ENCODE measurements at places on chromosomes 12 and 14.

DNA sequence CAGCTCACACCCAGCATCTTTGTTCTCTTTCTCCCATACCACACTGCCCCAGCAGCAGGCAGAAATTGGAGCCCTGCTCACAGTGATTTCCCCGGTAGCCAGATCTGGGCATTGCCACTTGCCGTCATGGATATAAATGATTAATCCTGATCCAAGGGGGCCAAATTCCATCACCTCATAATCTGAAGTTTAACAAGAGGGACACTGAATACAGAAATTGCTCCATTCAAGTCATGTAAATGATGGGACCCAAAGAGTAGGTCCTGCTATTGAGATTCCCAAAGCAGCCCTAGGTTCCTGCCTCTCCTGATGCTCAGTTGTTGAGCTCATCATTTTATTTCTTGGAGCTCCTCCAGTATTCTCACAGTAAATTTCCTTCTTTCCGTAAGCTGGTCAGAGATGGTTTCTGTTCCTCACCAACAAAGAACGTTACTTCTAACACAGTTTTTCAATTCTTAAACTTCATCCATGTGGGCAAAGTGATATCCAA lies 11.7 kb downstream of the ITPR2 start:
- DNase-seq, result no peak

DNA sequence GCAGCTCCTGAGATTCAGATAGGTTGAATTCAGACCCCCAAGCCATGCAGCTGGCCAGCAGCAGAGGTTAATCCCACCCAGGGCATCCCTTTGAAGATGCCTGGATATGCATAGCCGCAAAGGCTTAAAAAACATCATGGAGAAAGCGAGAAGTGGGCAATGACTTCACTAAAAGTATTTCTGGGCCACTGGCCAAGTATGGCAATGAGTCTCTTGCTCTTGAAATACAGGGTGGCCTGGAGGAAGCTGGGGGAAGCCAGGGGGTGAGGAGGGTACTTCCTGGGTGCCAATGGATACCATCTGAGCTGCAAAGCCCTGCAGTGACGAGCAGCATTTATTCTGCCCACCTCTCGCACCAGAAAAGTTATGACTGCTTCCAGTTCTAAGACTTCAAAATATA lies 539.3 kb upstream of the TBX3 start:
- DNase-seq, result no peak

GRCh38 chr12:129063600-129063999 lies 210.3 kb downstream of the GLT1D1 start:
- no peak for DNase-seq

DNA sequence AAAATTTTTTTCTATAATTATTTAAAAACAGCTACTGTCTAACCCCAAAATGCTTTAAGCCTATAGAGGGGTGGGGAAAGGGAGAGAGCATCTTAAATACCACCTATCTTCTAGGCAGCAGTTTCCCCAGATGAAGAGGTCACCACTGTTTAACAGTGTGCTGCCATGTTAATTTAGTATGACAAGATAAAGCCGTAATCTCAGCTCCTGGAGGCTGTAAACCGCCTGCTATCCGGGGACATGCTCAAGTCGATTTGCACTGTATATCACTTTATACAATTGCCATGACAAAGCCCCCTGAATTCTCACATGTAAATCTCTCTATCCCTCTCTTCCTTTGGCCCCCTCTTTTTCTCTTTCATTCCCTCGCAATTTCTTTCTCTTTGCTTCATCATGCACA lies 68.5 kb downstream of the SOX5 start:
- no peak for DNase-seq

GRCh38 chr14:55062517-55063351 lies 11.3 kb downstream of the MAPK1IP1L start:
- no peak for DNase-seq

- DNase-seq, result peak; percentile 13
These were observed 923 bp upstream of the ITPR2 start for GRCh38 chr12:26833743-26834490.

GRCh38 chr12:47799357-47799955 lies 20.2 kb downstream of the HDAC7 start:
- no peak for DNase-seq

GRCh38 chr12:82357340-82357739 lies 847 bp downstream of the CCDC59 start:
- DNase-seq, result no peak

- no peak for DNase-seq
These were observed 43.9 kb upstream of the RASSF8 start for GRCh38 chr12:25914551-25914950.

GRCh38 chr12:56007564-56008559 lies 10.8 kb downstream of the SUOX start:
- peak; percentile 38 for DNase-seq

DNA sequence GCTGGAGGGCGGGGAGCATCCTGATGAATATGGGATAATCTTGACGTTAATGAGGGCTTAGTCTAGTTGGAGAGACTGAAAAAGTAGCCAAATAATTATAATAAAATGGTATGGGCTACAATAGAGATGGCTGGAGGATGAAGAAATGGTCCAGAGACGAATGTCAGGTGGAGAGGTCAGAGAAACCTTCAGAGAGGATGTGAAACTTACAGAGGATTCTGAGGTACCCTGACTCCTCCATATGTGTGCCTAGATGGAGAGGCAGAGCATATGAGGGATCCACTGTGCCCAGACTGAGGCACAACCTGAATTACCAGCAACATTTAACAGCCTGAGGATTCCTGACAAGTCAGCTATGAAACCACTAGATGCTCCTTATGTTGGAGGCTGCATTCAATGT lies 417.0 kb downstream of the ATP23 start:
- DNase-seq, result no peak

- DNase-seq, result no peak
These were observed 79.1 kb downstream of the CMKLR1 start for GRCh38 chr12:108260039-108260438.

DNA sequence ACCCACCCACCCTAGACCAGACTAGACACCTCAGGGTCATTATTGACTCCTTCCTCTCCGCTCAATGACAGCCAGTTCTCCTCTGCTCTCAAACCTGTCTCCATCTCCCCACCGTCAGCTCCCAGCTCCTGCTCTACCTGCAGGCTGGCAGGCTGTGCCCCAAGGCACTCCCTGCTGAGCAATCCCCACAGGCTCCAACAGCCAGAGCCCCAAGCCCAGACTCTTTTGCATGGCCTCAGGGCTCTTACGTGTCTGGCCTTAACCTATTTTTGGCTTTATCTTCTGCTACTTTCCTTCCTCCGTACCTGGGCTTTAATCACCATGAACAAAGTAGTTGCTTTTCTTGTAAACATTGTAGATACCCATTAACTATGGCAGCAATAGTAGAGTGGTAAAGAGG lies 162.9 kb upstream of the PRMT8 start:
- DNase-seq, result no peak

- DNase-seq, result no peak
These were observed 31.5 kb upstream of the SLCO1B3 start for GRCh38 chr12:20778969-20779368.

All from stimulated activated CD8-positive, alpha-beta memory T cell treated with anti-CD3 and anti-CD28 coated beads, Interleukin-15, amount 100 ng/mL, for 48 hours (primary cell).